ENCODE measurements at places on chromosomes 2 and 18.

- DNase-seq = no peak
Measured at GRCh38 chr2:112880091-112880531, 30.9 kb upstream of the IL37 start.

DNA sequence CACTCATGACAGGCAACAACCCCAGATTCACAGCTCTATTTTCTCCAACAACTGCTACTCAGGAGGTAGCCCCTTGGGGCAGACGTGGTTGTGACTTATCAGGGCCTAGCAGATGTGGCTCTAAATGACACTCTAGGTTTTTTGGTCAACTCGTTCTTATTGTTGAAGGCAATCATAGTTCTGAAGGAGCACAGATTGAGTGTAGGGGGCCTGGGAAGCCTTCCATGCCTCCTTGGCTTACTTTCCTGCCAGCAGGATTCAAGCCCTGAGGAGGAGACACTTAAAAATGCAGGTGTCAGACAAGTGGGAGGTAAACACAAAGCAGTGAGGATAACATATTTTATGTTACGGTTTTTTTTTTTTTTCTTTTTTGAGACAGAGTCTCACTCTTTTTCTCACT, 23.5 kb upstream of the SUCLG1 start:
- DNase-seq = no peak

DNA sequence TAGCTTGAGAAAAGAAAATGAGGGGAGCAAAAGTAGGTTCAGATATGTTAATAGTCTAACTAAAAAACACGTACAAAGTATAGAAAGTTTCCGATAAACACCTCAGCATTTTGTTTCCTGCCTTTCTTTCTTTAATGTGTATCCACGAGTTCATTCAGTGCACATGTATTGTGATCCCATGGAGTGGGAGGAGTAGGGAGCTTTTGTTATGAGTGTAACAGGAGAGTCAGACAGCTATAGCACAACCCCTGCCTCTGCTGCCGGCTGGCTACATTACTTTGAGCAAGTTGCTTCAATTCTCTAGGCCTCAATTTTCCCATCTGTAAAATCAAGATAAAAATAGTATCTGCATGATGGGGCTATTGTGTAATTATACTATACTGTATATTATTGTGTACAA, 249.2 kb upstream of the FIGN start:
- no peak for DNase-seq

- DNase-seq = no peak
Measured at GRCh38 chr2:74725287-74725686, 71.2 kb downstream of the SEMA4F start.

DNA sequence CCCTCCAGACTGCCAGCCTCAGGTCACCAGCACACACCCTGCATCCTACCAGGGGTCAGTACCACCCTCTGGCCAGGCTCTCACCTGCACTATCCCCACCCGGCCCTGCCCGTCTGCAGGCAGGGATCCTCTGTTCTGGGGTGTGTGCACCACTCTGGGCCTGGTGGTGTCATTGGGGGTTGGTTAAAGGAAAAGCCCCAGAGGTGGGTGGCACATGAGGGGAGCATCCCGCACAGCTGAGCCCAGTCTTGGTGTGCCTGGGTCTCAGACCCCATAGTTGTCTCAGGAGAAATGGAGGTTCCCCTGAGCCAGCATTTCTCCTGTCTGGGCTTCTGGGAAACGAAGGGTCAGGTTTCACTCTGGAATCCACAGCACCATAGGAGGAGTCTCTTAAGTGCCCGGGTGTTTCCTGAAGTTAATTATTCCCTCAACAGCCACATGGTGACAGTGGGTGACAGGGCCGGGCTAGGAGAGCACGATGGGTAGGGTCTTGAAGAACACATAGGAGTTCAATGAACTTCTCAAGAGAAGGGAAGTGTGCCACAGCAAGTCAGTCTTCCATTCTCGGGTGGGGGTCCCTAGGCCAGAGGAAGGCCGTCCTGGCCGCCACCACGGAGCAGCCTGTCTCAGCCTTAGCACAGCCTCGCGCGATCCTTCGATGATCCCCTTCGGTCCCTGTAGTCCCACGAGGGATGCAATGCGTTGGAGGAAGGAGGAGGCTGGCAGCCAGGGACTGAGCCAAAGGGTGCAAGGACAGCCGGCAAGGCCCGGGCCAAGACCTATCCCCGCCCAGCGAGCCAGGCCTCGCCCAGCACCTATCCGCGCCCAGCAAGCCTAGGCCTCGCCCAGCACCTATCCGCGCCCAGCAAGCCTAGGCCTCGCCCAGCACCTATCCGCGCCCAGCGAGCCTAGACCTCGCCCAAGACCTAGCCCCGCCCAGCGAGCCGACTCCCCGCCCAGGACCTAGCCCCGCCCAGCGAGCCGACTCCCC, 1.1 kb upstream of the FARP2 start:
- peak; percentile 81 for DNase-seq

- DNase-seq = no peak
Measured at GRCh38 chr2:74407682-74408081, 13.7 kb downstream of the C2orf81 start.

- peak; percentile 38 for DNase-seq
Measured at GRCh38 chr18:76620321-76621170, 125.5 kb upstream of the ZNF516 start.

DNA sequence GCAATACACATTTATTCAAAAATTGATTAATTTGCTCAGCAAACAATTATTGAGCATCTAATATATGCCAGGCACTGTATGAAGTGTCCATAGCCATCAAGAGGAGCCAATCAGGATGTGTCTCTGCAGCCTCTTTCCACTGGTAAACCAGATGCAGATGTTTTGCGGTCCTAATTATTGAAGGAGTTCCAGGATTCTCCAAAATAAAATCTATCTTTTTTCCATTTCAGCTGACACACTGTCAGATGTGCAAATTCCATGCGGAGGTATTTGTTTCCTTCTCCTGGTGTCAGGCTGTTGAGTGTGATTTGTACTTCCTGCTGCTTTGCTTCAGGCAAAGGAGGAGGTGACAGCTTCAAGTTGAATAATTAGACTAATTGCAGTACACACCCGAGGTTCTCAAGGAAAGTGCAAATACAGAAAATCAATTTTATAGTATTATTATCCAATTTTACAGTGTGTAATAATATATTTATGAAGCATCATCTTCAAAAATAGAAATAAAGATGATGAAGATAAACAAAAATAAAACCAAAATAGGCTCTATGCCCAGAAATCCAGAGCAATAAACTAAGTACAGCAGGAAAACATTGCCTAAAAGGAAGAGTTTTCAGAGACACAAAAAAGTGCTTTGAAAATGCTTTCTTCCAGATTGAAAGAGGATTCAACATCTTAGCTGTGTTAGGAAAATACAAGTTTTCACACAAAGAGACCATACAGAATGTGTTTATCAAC, 1352.9 kb upstream of the CHAC2 start:
- DNase-seq = no peak

GRCh38 chr18:40380686-40381439, 1574.2 kb upstream of the PIK3C3 start:
- no peak for DNase-seq

DNA sequence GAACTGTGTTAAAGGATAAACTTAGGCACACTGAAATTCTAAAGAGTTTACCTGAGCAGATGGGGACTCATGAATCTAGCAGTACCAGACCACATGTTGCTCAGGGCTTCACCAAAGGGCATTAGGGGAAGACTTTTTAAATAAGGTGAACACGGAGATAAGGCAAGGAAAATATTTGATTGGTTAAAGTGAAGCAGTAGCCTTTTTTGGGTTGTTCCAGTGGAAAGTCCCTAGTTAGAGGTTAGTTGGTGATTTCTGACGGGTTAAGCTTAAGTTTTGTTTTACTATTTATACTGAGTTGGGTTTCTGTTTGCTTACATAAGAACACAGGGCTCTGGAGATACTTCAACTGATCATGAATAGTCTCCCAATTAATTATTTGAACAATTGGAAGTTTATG, 722.5 kb downstream of the SOCS6 start:
- no peak for DNase-seq

GRCh38 chr2:159661286-159661685, 44.9 kb upstream of the BAZ2B start:
- no peak for DNase-seq

DNA sequence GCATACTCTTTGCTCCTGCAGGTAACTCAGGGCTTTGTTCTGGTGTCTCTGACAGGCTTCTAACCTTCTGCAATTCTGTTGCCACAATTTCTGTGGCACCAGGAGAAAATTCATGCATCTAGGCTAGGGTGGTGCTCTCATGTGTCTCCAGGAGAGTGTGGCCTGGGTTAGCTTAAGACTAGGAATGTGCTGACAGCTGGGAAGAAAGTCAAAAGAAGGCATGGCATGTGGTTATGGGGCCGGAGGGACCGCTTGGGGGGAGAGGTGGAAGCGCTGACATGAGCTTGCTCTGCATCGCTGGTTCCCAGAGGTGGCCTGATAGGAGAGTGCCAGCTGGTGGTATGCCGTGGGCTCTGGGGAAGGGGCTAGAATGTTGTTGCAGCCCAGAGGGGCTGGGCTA, 173.3 kb upstream of the TNP1 start:
- DNase-seq = no peak

GRCh38 chr2:1600191-1601066, 143.9 kb downstream of the PXDN start:
- no peak for DNase-seq

All from activated CD4-positive, alpha-beta T cell treated with anti-CD3 and anti-CD28 coated beads, Interleukin-2, amount 10 ng/mL, durations not matched to agents 7 days and 5 days (primary cell).